Effector CD4-positive, alpha-beta T cell (primary cell): ENCODE measurements at places on chromosomes 11 and 22.
A peak's percentile ranks its signal among the peaks of the same experiment; 100 is the strongest.

- no peak for DNase-seq
Observed at GRCh38 chr11:2515401-2516275, 70.8 kb downstream of the KCNQ1 start.

- DNase-seq: no peak
Observed at GRCh38 chr11:19923626-19924025, 211.0 kb downstream of the NAV2 start.

GRCh38 chr22:37819105-37819433, 4.1 kb upstream of the GALR3 start:
- DNase-seq: no peak

- no peak for DNase-seq
Observed at GRCh38 chr22:42754658-42755057, 34.0 kb upstream of the A4GALT start.

GRCh38 chr11:28703371-28703770, 595.2 kb downstream of the METTL15 start:
- DNase-seq: no peak

DNA sequence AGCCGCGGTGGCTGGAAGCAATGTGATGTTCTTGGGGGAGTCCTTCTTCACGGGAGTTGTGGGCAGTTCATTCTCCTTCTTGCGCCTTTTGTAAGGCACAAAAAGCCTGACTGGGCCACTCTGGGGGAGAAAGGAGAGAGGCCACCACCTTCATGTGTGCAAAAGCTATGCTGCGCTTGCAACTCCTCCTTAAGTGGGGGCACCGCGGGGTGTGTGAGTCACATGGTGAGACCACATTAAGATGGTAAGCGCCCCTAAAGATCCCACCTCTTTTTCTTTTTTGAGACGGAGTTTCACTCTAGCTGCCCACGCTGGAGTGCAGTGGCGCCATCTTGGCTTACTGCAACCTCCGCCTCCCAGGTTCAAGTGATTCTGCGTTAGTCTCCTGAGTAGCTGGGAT, 14.1 kb downstream of the DEAF1 start:
- no peak for DNase-seq

DNA sequence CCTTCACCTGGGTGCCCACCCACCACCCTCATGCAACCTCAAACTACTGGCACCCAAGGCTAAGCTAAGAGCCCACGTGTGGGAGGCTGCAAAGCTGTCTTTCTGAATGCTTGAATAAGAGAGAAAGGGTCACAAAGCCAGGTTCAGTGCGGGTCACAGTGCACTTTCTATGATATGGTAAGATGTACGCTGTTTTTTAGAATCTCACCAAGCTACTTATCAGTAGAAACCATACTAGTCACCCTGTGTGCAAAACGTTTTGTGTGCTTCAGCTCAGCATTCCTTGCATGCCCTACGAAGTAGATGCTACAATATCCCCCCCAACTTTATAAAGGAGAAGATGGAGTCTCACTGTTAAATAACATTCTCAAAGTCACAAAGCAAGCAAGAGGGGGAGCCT, 14.9 kb downstream of the P2RX3 start:
- DNase-seq: no peak

DNA sequence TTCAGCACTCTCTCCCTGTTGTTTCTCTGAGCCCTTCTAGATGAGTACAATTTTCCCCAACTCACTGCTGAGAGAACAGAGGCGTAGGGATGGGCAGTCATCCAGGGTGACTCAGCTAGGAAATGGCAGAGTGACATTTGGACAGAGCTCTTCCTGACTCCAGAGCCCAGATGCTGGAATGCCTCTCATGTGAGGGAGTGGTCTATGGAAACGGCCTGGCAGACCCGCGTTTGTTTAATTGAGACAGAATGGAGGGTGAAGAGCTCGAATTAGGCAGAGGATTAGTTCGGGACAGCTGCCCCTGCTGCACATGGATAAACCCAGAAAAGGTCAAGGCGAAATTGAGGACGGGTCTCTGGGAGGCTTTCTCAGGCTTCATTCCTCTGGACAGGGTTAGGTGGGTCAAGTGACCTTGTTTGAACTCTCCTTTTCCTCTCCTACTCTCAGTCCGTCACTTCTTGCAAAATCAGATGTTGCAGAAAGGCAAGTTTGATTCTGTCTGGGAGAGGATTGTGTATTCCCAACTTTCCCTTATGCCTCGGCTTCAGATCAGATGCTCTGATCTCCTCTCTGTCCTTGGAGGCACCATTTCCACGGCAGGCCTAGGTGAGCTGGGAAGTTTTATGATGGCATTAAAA, 7.6 kb upstream of the LMO2 start:
- DNase-seq: no peak

- DNase-seq: no peak
Observed at GRCh38 chr11:16110886-16111285, 245.5 kb downstream of the SOX6 start.

DNA sequence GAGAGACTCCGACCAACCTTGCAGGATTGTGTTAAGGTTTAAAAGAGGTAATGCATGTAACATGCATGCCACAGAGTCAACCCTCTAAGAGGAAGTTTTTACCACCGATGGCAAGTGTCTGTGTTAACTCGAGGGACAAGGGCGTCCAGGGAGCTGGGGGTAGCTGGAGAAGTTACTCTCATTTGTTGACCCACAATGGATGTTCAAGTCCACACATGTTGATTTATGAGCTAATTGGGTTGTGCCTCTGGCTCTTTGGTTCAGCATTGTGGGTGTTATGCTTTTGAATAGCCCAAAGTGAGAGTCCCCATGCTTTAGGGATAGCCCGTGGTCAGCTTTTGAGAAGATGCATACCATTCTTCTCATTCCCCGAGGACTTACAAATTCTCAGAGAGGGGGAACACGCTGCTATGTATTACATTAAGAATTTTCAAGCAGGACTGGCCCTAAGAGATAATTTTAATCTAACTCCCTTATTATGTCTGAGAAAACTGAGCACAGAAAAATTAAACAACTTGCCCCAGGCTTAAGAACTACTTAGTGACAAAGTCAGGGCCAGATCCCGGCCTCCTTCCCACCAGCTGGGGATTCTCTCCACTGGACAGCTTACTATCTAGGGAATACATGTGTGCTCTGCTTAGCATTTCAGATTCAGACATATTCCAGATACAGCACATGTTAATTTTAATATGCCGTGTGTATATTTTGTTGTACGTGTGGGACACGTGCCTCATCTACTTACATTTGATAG, 5.2 kb upstream of the PLET1 start:
- no peak for DNase-seq

GRCh38 chr11:121810291-121810690, 305.7 kb downstream of the BLID start:
- no peak for DNase-seq

DNA sequence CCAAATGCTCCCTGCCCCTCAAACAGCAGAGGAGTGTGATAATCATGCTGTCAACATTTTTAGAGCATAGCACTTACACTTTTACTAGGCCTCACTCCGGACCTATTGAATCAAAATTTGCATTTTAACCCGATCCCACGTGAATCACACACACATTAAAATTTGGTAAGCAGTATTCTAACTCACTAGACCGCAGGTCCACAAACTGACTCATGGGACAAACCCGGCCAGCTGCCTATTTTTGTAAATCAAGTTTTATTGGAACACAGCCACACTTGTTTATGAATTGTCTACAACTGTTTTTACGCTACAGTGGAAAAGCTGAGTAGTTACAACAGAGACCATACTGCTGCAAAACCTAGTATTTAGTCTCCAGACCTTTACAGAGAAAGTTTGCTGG, 43.3 kb downstream of the SNX19 start:
- DNase-seq: no peak

DNA sequence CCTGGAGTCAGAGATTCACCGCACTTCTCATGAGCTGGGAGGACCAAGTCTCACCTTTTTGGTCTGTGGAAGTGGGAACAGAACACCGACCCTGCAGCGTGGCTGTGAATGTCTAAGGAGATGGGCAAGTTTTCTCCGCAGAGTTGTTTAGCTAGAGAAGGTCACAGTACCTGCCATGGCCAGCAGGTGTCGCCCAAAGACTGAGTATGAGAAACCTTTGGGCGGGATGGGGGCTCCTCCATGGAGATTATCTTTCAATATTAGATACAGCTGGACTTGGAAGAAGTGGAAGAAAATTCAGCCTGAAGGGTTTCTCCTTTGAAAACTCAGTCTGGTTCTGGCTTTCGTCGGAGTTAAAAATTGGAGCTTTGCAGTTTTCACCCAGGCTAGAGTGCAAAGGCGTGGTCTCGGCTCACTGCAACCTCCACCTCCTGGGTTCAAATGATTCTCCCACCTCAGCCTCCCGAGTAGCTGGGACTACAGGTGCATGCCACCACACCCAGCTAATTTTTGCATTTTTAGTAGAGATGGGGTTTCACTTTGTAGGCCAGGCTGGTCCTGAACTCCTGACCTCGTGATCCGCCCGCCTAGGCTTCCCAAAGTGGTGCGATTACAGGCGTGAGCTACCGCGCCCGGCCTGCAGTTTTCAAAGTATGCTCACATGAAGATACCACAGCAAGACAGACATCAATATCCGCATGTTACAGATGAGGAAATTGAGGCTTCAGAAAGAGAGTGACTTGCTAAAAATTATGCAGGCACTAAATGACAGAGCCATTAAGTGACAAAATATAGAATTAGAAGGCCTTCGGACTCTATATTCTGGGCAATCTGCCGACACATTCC, 10.7 kb upstream of the DSCAML1 start:
- DNase-seq: peak; percentile 74

GRCh38 chr11:106172386-106172991, 95.0 kb downstream of the AASDHPPT start:
- no peak for DNase-seq

DNA sequence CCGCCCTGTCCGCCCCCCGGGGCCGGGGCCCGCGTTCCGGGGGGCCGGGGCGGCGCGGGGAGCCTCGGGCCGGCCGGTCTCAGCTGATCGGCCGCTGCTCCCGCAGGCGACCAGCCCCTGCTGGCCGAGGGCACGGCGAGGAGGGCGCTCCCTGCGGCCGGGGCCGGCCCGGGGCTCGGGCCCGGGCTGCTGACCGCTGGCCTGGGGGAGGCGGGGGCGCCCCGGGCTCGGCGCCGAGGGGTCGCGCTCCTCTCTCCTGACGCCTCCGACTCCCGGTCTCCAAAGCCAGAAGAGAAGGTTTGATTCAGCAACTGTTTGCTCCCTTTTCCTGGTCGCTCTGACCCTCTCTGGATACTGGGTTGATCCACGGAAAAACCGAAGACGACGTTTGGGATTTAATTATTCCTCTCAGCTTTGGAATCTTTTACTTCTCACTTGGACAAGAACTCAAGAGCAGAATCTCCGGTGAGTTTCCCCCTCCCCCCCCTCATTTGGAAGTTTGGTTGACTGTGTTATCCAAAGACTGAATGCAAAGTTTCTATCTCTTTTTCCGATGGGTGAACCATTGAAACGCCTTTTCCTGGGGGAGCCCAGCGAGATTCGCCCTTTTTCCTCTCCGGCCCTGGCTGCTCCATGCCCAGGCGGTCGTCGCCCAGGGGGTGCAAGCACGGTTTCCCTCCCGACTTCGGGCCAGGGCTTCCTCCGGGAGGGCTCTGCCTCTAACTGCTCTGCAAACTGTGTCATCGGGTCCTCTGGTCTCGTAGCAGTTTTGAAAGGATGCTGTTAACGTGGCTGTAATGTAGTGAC, 725 bp downstream of the KDM2A start:
- DNase-seq: peak; percentile 6

DNA sequence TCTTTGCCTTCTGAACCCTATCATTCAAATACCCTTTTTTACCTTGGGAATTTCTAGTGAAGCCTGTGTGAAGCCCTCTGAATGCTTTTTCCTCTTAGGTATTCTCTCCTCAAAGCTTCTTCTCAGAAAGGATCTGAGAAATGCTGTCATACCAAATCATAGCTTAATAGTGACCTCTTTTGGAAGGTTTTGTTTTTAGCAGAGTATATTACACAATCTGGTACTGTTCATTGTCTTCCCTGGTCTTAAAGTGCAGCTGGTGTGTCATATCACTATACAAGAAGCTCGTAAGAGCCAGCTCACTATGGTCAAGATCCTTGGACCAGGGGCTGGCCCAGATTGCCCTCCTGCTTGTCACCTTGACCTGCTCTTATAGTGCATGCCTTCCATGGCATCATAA, 204.4 kb upstream of the ANO5 start:
- no peak for DNase-seq

DNA sequence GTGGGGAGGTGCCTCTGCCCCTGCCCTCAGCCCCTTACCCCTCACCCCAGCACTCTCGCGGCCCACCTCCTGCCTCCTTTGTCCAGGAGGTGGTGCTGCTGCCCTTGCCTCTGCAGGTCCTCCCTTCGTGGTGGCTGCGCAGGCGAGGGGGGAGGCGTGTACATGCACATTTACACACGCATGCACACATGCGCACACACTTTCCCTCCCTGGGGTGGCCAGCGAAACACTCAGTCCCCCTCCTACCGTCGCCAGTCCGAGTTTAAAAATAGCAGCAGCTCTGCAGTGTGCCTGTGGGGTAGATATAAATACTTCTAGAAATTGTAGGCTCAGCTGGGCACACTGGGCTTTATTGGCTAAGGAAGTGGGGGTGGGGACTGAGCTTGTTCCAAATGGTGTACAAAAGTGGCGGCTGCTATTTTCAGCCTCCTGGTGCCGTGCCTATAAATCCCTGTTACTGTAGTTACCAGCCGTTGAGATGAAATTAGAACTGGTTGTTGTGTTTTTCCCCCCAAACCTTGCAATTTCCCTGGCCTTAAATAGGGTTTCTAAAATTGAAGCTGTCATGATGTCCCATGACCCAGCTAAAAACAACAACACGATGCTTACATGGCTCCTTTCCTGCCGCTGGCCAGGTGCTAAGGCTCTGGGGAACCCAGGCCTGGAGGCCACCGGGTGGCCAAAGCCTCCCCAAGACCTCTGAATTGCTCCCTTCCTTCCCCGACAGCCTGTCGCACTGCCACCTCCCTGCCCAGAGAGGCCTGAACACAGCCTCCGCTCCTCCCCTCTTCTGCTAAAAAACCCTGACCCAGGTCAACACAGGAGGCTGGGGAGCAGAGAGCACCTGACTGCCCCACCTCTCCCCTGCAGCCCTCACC, 12.4 kb downstream of the PICK1 start:
- no peak for DNase-seq

GRCh38 chr22:27262361-27262760, 539.2 kb downstream of the MN1 start:
- DNase-seq: no peak

DNA sequence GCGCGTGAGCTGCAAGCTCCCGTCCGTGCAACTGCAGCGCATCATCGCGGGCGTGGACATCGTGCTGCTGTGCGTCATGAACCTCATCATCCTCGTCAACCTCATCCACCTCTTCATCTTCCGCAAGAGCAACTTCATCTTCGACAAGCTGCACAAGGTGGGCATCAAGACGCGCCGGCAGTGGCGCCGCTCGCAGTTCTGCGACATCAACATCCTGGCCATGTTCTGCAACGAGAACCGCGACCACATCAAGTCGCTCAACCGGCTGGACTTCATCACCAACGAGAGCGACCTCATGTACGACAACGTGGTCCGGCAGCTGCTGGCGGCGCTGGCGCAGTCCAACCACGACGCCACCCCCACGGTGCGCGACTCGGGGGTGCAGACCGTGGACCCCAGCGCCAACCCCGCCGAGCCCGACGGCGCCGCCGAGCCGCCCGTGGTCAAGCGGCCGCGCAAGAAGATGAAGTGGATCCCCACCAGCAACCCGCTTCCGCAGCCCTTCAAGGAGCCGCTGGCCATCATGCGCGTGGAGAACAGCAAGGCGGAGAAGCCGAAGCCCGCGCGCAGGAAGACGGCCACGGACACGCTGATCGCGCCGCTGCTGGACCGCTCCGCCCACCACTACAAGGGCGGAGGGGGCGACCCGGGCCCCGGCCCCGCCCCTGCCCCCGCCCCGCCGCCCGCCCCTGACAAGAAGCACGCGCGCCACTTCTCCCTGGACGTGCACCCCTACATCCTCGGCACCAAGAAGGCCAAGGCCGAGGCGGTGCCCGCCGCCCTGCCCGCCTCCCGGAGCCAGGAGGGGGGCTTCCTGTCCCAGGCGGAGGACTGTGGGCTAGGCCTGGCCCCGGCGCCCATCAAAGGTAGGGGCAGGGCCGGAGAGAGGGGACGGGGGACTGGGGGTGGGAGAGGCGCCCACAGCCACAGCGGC, 7.3 kb downstream of the PANX2 start:
- no peak for DNase-seq
